ENCODE measurements at places on chromosomes 6 and 20.

GRCh38 chr6:38909015-38909730 lies 139.4 kb upstream of the GLP1R start:
- DNase-seq = no peak

GRCh38 chr6:132005178-132005577 lies 54.0 kb upstream of the CCN2 start:
- no peak for DNase-seq

GRCh38 chr6:36616893-36617521 lies 22.8 kb downstream of the SRSF3 start:
- no peak for DNase-seq

DNA sequence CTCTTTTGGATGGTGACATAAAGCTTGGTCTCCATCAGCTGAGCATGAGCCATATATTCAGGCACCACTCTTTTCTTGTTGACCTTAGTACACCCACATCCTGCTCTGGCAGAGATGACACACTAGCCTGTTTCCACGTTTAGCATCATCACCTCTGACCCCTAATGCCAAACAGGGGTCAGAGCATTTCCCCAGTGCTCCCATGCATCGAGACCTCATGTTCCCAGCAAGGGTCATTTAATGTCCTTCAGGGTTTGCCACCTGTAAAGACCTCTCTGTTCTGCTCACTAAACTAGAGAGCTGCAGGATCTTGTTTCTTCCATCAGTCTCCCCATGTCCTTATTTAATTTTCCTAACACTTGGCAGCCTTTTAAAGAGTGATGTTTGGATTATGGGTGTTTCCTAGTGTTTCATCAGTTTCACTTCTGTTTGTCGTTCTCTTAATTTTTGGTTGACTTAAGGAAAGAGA lies 97.5 kb downstream of the AIG1 start:
- no peak for DNase-seq

DNA sequence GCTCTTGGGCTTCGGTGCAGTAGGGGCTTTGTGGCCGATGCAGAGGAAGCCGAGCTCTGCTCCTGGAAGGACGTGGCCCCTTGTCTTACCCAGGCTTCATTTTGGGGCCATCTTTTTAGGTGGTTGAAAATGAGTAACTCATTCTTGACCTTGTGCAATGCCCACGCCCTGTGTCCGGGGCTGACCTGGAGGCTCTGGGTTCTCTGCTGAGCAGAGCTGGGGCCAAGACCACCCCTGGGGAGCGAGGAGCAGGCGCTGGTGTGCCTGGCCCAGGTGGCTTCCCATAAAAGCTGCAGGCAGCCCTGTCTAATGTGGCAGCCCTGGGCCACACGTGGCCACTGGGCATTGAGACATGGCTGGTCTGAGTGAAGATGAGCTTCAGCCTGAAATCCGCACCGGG lies 25.7 kb downstream of the NTSR1 start:
- DNase-seq = peak; percentile 3

GRCh38 chr20:38631155-38632022 lies 29.8 kb downstream of the ARHGAP40 start:
- no peak for DNase-seq

DNA sequence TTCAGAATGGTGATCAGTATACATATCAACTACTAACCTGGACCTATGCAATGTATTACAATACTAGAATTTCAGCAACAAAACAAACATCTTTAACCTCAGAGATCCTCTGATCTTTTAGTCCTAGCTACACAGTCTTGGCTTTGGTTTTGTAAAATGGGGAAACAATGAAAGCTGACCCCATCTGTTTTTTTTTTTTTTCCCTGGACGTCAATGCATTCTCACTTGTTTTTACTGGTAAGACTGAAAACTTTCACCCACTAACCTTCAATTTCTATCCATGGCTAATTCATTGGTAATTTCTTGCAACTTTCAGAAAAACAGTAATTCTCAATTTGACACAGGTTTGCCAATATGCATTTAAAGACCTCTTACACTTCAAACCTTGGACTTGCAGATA lies 3.0 kb downstream of the KIF13A start:
- DNase-seq = no peak

GRCh38 chr6:117548797-117549301 lies 53.5 kb downstream of the GOPC start:
- no peak for DNase-seq

- no peak for DNase-seq
Observed at GRCh38 chr6:2072453-2072852, 173.0 kb downstream of the GMDS start.

DNA sequence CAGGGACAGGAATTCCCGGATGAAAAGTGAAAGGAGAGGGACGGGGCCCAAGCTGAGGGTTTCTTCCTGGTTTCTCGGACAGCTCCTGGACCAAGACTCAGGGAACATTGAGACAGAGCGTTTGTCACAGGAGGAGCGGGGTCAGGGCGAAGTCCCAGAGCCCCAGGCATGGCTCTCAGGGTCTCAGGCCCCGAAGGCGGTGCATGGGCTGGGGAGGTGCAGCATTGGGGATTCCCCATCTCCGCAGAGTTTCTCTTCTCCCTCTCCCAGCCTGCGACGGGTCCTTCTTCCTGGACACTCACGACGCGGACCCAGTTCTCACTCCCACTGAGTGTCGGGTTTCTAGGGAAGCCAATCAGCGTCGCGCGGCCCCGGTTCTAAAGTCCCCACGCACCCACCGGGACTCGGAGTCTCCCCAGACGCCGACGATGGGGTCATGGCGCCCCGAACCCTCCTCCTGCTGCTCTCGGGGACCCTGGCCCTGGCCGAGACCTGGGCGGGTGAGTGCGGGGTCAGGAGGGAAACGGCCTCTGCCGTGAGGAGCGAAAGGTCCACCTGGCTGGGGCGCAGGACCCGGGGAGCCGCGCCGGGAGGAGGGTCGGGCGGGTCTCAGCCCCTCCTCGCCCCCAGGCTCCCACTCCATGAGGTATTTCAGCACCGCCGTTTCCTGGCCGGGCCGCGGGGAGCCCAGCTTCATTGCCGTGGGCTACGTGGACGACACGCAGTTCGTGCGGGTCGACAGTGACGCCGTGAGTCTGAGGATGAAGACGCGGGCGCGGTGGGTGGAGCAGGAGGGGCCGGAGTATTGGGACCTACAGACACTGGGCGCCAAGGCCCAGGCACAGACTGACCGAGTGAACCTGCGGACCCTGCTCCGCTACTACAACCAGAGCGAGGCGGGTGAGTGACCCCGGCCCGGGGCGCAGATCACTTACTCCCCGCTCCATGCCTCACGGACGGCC lies 54.6 kb upstream of the POLR1H start:
- DNase-seq = no peak

- no peak for DNase-seq
Observed at GRCh38 chr6:153086225-153086990, 44.7 kb downstream of the RGS17 start.

GRCh38 chr6:134632024-134632423 lies 314.1 kb upstream of the SGK1 start:
- no peak for DNase-seq

DNA sequence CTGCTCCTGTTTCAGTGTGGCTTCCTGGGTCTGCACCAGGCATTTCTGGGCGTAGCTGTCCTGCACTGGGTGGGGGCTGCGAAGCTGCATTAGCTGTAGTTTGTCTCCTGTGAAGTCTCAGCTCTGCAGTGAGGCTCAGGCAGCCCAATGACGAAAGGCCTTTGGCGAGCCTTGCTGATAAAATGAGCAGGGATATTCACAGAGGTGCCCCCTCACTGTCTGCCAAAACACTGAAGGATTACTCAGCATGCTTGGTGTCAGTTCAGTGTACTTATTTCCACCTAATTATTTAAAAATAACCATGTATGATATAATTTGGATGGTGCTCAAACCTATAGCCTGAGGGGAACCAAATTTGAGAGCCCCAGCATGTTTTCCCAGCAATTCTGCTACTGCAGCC lies 73.5 kb downstream of the ECT2L start:
- no peak for DNase-seq

DNA sequence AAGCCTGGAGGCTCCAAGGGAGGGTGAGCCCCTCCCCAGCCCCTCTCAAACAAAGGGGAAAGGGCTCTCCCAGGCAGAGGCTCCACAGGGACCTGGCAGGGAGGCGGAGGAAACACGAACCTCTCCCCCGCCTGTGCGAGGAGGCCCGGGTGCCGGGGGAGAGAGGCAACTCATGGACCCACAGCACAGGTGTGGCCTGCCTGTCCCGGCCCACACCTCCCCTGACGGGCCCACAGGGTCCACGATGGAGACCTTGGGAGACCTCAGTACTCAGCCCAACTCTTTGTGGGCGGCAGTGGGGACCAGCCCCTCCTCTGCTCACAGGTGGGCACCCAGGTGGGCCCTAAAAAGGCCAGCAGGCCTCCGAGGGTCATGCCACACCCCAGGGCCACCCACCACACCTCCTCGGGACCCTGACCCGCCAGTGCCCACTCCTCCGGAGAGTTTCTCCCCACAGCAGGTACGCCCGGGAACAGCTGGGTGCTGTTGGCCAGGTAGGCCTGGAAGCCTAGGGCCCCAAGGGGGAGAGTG lies 12.2 kb downstream of the LAMA5 start:
- DNase-seq = no peak

- no peak for DNase-seq
Observed at GRCh38 chr20:7505152-7505834, 435.0 kb downstream of the HAO1 start.

DNA sequence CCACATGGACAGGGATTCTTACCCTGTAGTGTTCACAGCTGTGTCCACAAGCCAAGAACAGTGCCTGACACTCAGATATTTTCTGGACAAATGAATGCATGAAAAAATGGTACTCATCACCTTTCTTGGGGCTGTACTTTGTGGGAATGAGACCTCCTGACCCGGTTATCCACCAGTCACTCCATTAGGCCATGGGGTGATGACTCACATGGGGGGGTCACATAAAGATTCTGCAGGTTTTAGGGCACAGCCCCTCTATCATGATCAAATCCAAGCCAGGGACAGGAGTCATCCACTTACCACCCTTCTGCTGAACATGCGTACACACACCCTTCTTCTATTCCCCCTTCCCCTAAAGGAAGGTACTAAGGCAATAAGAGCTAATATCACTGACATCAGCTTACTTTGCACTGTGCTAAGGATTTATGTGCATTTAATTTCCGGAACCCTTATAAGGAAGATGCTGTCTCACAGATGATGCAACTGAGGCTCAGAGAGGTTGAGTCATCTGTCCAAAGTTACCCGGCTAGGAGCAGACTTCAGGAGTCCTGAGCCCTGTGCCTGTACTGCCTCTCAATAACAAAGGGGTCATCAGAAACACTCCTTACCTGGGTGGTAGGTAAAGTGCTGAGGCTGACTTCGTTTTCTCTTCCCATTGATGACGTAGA lies 107.8 kb downstream of the NFATC2 start:
- DNase-seq = no peak

- DNase-seq = no peak
Observed at GRCh38 chr20:47051936-47052526, 157.4 kb downstream of the EYA2 start.

DNA sequence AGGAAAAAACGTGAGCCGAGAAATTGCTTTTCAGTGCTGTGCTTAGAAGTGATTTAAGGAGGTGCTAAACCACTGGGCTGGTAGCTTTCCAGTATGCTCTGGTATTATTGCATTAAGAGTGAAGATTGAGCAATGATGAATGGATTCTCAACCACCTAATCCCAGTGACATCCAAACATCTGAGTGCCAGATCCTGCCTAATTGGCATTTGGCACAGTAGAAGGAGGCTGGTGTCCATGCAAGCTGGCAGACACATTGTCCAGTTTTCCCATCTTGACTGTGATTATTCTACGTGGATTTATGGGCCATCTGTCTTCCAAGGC lies 398.0 kb upstream of the PLCB4 start:
- peak; percentile 22 for DNase-seq

DNA sequence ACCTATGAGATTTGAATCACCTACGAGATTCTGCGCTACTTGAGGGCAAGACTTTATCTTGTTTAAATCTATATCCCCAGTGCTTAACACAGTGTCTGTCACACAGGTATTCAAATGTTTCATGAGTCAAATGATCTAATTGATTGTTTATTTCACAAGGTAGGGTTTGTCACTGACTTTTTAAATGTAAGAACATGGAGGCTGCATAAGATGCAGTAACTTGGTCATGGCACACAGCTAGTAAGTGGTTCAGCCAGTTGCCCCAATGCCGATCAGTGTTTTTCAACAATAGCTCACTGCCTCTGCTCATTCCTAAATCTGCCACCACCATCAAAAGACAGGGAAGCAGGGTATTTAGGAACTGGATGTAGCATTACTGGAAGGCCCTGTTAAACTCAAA lies 42.4 kb upstream of the LRRC1 start:
- DNase-seq = no peak

GRCh38 chr6:105193647-105194046 lies 13.8 kb upstream of the POPDC3 start:
- no peak for DNase-seq

GRCh38 chr6:166465671-166466087 lies 82.9 kb upstream of the MPC1 start:
- no peak for DNase-seq

DNA sequence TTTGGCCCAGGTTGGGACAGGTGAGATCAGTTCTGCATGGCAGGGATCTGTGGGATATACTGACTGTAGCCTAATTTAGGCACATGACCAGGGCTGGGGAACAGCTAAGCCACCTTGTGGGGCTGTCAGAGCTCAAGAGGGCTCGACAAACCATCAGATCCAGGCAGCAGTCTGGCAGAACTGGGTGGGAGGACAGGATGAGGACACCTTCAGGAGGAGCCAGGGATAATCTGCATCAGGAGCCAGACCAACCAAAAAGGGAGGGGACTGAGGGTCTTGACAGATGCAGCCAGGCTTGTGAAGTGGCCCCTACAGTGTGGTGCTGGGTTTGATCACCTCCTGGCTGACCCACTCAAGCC lies 123.4 kb downstream of the MAFB start:
- no peak for DNase-seq

DNA sequence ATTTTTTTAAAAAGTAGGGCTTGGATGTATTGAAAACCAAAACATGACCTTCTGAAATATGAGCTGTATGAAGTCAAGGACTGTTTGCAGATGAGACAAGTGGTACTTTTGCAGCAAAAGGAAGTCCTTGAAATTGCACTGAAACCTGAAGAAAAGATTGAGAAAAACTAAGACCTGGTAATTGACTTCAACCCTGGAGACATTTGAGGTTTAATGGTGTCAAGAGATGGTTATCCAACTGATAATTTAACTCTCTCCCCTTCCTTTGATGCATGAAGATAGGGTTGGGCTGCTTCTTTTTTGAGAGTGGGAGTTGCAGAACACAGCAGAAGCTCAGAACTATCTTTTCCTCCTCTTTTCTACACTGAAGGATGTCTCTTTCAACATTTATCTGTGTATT lies 180.9 kb upstream of the DTNBP1 start:
- DNase-seq = no peak

GRCh38 chr6:16375206-16375605 lies 136.8 kb downstream of the GMPR start:
- no peak for DNase-seq

DNA sequence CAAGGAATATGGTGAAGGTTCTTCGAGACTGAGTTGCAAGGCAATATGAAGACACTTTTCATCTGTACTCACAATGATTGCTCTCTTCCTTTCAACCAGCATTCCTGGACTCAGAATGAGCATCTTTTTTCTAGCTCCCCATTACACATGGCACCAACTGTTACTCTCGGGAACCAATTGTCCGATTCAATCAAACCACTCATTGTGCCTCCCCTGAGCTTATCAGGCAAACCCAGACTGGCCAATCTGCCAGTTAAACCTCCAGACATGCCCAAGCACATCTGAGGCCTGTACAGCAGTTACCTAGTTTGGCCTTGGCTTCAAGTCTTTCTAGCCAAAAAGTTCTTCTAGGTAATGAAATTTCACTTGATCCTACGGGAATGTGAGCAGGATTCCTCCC lies 164.1 kb downstream of the ID4 start:
- DNase-seq = no peak
